ENCODE measurements at places on chromosomes 13 and 19.
A peak's percentile ranks its signal among the peaks of the same experiment; 100 is the strongest.

DNA sequence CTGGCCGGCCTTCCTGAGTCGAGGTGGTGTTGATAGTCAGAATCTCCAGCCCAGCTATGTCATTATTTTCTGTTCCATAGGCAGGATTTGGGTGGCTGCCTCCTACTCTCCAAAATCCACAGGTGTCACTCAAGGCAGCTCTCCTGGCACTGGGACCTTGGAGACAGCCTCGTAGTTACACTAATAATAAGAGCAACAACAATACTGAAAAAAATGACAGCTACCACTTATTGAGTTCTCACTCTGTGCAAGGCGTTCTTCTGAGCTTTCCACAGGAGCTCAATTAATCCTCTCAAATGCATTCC is 12.2 kb upstream of the KLK12 start:
- DNase-seq, result no peak

DNA sequence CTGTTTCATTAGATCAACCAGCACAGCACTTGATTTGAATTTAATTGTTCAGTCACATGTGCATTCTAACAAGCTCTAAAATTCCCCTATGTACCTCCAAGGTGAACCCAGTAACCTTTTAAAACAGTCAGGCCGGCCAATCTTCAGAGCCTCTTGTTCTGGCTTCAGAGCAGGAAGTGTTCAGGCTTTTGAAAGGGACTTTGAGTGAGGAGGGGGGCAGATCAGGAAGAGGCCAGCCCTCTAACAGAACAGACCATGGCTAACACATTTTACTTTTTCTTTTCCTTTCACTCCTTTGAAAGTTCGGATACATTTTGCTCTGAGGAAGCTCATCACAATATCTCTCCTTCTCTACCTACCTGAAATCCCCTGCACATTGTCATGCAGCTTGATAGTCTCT is 390.3 kb downstream of the TBC1D4 start:
- no peak for DNase-seq

- DNase-seq, result no peak
Observed at GRCh38 chr19:5143471-5144411, 174.8 kb downstream of the KDM4B start.

GRCh38 chr13:39433651-39434050 is 169.3 kb downstream of the LHFPL6 start:
- no peak for DNase-seq

DNA sequence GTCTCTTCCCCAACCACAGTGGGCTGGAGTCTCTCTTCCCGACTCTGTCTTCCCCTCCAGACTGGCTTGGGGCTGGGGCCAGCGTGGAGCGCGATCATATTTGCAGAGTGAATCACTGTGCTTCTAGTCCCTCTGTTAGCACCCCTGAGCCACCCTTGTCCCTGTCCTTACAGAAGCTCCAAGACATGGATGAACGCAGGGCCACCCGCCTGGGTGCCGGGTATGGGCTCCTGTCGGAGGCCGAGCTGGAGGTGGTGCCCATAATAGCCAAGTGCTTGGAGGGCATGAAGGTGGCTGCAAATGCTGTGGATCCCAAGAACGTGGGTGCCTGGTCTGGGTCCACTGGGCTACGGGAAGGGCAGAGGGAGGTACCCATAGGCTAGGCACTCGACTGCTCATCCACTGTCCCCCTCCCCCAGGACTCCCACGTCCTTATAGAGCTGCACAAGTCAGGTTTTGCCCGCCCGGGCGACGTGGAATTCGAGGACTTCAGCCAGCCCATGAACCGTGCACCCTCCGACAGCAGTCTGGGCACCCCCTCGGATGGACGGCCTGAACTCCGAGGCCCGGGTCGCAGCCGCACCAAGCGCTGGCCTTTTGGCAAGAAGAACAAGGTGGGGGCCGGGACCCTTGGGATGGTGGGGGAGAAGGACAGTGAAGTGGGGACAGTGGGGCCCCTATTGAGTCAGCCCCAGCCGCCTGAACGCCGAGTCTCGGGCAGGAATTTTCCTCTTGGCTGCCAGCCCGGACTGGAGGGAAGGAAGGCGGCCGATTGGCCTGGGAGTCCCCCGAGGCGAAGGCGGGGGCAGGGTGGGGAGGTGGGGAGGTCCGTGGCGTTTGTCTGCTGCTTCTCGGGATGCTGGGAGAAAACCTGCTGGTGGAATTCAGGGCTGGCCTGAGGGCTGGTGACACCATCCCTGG is 5.2 kb downstream of the TRIP10 start:
- no peak for DNase-seq

- DNase-seq, result no peak
Observed at GRCh38 chr13:27765650-27766049, 26.6 kb upstream of the GSX1 start.

DNA sequence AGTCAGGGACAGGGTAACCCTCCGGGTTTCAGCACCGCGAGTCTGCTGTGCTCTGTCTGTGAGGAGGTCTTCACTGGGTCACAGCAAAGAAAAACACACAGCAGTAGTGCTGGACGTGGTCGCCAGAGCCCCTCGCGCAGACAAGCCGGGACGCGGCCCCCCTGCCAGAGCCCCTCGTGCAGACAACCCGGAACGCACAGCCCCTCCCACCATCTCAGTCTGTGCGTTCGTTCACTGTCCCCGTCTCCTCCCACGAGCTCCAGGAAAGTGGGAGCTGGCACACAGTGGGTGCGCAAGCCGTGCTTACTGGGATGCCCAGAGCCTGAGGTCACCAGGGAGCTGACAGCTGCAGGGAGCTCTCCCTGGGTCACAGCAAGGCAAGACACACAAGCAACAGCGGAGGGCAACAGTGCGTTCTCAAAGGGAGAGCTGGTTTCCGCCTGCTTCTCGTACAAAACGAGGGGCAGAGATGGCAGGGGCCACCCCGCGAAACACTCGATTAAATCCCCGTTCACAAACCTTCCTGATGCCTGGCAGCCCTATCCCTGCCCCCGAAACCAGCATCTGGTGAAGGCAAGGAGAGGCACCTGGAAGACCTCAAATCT is 3.2 kb upstream of the PLPP2 start:
- no peak for DNase-seq

GRCh38 chr19:19860756-19861390 is 4.8 kb upstream of the ZNF253 start:
- DNase-seq, result no peak

DNA sequence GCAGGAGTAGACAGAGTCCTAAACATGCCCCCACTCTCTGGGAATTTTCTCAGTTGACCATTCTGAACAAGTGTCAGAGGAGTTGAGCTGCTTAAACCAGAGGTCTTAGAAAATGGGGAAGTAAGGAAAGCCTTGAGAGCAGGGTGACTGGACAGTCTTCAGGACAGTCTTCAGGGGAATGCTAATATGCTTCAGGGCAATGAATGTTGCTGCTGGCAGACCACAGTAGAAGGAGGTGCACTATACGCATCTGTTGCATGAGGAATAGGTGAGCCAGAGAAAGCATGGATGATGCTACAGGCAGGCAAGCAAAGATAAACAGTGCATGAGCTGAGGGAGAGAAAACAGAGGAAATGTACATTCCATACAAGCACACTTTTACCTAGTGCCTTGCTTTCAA is 196.6 kb upstream of the GPR12 start:
- peak; percentile 73 for DNase-seq

- DNase-seq, result no peak
Observed at GRCh38 chr19:35074426-35075201, 33.1 kb downstream of the HPN start.

GRCh38 chr13:100529666-100530377 is 58.8 kb downstream of the GGACT start:
- no peak for DNase-seq

DNA sequence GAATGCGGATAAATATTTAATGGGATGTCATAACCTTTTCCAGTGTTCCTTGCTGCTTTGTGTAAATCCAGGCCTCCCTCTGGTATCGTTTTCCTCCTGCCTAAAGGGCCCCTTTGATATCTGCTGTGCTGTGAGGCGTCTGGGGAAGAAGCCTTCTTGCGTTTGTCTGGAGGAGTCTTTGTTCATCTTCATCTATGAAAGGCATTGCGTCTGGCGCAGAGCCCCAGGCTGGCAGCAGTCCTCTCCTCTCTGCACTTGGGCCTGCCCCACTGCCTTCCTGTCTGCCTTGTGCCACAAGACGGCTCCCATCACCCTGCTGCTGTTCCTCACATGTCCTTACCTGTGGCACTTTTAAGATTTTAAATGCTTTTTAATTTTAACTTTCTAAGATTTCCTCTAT is 9.8 kb downstream of the PROZ start:
- no peak for DNase-seq

- DNase-seq, result no peak
Observed at GRCh38 chr13:97726664-97727280, 226.7 kb upstream of the IPO5 start.
